ENCODE measurements at places on chromosomes 2 and 18.

GRCh38 chr2:121018136-121019061, 266.6 kb downstream of the TFCP2L1 start:
- DNase-seq, result no peak

GRCh38 chr2:32947484-32948143, 861 bp downstream of the LTBP1 start:
- no peak for DNase-seq

- no peak for DNase-seq
These were observed 271.6 kb downstream of the TDRD15 start for GRCh38 chr2:21395366-21395765.

DNA sequence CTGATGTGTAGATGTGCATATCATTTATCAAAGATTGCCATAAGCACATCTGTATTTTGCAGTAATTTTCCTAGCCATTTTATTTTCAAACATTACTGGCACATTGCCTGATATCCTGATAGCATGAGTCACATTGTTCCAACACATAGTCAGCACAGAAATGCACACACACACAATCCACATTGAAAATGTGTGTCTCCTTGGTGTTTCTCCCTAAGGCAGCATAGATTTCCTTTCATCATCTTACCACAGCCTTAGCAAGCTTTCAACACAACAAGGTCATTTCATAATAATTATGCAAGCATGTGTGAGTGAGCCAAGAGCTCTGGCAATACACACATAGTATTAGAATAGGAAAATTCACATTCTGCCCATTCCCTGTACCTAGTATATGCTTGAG, 245.4 kb upstream of the MEIS1 start:
- DNase-seq, result no peak

DNA sequence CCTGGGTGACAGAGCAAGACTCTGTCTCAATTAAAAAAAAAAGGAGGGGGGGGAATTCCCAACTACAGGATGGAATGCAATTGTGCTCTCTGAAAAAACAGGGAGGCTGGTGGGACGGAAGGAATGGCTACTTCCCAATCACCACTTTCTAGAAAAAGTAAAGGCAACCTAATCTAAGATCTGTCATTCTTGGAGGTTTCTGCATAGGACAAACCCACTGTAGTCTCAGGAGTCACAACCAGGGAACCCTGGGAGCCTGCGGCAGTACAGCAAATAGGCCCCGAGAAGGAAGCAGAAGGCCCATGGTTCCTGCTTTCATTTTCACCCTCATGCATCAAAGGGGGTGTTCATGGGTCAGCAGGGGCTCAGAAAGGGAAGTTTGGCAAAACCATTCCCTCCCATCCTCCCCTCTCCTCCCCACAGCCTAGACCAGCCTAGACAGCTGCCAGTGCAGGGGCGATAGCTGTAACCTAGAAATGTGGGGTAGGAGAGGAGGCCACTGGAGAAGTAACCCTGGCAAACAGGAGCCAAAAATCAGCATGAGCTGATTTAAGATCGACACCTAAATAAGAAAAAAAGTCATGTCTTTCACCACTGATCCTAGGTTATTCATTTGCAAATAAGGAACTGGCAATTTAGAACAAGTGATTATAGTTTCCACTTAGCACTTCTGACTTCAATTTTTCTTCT, 48.0 kb downstream of the TRABD2A start:
- no peak for DNase-seq

GRCh38 chr2:68464651-68465050, 2.4 kb downstream of the FBXO48 start:
- DNase-seq, result no peak

- no peak for DNase-seq
These were observed 464.2 kb upstream of the PIK3C3 start for GRCh38 chr18:41490861-41491260.

- DNase-seq, result no peak
These were observed 329.8 kb downstream of the PTPRM start for GRCh38 chr18:7896805-7897518.

GRCh38 chr2:69375494-69376353, 11.3 kb downstream of the GFPT1 start:
- DNase-seq, result peak; percentile 28

GRCh38 chr2:152176113-152176714, 651 bp upstream of the STAM2 start:
- no peak for DNase-seq

Measured in NCI-H2029 treated with DMSO at 0.1 percent for 48 hours (cell line).